ENCODE measurements at places on chromosomes 12 and 14.

DNA sequence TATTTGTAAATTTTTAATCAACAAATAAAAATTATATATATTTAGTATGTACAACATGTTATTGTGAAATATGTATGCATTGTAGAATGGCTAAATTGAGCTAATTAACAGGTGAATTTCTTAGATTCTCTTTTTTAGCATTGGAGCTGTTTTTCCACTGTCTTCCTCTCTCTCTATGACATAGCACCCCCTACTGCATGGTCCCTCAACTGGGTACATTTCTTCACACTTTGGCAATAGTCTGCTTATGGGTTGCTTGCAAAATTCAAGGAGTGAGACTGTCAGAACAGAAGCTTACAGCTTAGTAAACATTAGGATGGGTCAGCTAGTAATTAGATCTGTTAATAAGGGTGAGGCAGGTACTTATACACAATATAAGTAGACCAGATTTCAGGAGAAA lies 658.5 kb upstream of the MGAT4C start:
- DNase-seq = no peak

GRCh38 chr14:104691546-104692260 lies 2.3 kb downstream of the INF2 start:
- DNase-seq = no peak

- DNase-seq = peak; percentile 56
Measured at GRCh38 chr12:50732591-50732990, 31.3 kb upstream of the ATF1 start.

DNA sequence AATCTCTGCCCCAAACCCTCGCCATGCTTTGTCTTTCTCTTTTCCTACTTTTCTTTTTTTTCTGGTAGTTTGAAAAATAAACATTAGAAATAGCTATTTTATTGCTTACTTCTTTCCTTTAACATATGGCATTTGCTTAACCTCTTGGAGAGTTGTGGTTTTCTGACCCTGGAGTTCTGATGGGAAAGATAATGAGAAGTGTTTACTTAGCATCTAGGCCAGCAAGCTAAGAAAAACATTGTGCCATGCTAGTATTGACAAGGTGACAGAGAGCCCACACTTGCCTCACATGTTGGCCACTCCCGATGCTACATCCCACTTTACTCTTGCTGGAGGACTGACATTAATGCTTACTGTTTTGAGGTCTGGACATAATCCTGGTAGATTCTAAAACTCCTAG lies 886.2 kb downstream of the DIO2 start:
- DNase-seq = no peak

DNA sequence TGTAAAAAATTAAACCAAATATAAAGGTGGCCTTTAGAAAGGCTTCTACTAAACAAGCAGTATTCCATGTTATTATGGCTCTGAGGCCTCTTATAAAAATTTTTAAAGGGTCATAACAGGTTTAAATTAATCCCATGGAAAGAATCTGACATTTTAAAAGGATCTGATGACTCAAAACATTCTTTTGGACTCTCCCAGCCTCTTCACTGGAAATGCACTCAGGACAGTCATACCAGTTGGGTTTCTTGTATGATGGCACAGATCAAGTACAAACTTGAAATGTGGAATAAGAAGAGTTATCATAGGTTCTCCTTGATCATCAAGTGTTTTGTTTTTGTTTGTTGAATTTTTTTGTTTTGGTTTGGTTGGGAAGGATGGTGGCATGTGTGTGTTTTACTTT lies 50.8 kb downstream of the PPP2R5E start:
- peak; percentile 81 for DNase-seq

GRCh38 chr14:63342371-63342770 lies 23.6 kb upstream of the GPHB5 start:
- DNase-seq = no peak

DNA sequence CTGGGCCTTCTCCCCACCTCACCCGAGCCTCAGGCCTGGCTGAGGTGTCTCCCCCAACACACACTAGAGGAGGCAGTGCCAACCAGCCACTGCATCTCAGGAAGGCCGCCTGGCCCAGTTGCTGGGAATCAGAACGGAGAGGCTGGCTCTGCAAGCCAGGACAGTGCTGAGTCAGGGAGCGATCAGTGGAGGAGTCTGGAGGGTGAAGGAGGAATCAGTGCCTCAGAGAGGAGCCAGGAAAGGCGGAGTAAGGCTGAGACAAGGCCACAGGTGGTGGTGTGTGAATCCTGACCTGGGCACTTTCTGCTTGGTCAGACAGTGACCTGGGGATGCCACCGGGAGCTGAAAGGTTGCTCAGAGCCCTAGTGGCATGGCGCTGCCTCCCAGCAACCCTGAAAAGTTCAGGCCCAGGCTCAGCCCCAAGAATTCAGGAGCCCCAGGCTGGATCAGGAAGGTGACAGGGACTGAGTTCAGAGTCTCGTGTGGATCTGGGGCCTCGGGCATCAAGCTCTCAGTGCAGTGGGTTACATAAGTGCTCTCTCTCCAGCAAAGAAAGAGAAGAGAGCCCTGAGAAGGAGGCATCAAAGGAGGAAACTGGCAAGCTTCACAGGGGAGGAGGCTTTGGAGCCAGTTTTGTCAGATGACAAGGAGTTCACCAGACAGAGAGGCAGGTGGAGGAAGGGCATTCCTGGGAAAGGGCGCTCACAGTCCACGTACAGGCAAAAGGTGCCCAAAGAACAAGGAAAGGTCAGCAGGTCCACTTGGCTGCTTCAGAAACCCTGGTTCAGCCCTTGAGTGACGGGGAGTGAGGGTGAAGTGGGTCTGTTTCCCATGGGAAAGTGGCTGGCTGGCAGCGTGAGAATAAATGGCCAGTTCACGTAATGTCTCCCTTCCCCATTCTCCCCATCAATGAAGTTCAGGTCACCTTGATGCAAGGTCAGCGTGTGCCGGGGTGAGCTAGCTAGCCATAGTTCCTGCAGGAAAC lies 87.8 kb downstream of the ZFP36L1 start:
- no peak for DNase-seq

GRCh38 chr12:94285943-94286582 lies 137.7 kb downstream of the PLXNC1 start:
- DNase-seq = no peak

- DNase-seq = no peak
Measured at GRCh38 chr12:98606359-98606988, 13.0 kb downstream of the SLC25A3 start.

Data from BJ (cell line).